LoVo (cell line): ENCODE measurements at places on chromosomes 3 and 15.

- DNase-seq: no peak
Observed at GRCh38 chr15:61447981-61448380, 218.9 kb upstream of the RORA start.

DNA sequence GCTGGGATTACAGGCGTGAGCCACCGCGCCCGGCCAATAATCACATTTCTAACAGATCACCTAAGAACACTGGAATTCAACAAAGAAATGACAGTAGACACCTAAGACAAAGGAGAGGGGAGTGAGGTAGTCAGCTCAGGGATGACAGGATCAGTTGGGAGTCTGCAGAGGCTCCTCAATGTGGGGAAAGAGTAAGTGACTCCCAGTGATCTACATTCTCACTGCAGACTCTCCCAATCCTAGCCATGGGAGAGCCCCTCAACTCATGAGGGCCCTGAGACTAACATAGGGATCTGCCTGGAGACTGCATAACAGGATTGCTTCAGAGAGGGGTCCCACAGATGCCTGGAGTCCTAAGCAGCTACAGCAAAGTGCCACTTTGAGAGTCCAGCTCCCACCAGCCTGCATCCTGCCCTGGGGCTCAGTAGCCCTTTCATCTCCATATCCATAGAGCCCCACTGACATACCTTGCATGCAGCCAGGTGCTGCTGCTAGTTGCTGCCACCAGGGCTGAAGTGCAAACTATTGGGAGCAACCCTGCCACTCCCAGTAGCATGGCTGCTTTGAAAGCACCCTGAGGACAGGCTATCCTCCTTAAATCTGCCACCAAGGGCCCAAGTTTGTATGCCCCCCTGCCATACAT is 21.8 kb upstream of the PFN2 start:
- DNase-seq: no peak

GRCh38 chr3:107062310-107062709 is 314.9 kb upstream of the CCDC54 start:
- no peak for DNase-seq

DNA sequence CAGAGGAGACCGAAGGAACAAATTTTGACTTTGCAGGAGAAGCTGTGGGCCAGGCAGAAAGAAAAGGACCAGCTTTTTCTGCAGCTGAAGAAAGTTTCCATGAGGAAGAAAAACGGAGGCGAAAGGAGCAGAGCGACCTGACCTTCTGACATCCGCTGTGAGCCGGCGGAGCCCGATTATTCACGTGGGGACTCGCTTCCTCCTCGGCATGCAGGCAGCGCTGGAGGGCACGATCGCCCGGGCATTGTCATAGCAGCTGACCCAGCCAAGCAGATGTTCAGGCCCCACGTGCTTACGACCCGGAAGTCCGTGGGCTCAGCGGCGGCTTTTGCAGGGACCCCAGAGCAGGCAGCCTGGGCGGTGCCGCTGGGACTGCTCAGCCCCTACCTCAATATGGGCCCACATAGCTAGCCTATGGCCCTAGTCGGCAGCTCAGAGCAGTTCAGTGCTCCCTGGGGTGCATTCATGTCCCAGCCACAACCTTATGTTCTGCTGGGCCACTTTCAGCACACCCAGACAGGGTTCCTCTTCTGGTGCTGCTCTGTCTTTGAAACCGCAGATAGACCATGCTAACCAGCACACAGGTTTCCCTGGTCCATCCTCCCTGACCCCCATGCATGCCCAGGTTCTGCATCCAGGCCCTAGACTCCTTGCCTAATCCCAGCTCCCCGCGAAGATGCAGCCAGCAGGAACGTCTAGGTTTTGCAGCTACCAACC is 10.5 kb upstream of the EIF4A2 start:
- no peak for DNase-seq

- no peak for DNase-seq
Observed at GRCh38 chr3:172258624-172259023, 189.6 kb downstream of the GHSR start.

- no peak for DNase-seq
Observed at GRCh38 chr15:39279311-39279710, 301.6 kb upstream of the THBS1 start.
